ENCODE measurements at places on chromosomes 16 and 17.

DNA sequence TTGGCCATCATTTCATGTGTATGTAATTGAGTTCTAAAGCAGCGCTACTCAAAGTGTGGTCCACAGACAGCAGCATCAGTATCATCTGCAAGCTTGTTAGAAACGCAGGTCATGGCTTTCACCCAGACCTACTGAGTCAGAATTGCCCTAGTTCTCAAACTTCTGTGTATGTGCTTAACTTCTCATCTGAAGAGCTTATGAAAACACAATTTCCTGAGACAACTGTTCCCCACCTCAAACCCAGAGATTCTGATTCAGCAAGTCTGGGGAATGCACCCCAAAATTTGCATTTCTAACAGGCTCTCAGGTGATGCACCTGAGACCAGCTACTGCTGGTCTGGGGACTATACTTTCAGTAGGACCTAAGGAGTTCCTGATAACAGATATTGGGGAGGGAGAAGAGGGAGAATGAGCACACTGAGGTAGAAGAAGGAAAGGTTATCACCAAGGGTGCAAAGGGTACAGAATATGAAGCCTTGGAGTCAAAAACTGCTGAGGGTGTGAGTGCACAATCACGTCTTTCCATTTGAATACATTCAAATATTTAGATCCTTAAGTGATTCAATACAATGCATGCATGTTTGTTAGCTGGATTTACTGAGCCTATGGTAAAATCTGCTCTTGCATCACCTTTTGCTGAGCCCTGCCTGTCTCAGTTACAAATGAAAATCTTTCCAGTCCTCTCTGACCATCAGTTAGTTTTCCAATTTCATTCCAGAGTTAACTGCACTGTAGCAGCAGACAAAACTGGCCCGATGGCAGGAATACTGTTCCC, 29.2 kb upstream of the SKAP1 start:
- DNase-seq, result no peak

DNA sequence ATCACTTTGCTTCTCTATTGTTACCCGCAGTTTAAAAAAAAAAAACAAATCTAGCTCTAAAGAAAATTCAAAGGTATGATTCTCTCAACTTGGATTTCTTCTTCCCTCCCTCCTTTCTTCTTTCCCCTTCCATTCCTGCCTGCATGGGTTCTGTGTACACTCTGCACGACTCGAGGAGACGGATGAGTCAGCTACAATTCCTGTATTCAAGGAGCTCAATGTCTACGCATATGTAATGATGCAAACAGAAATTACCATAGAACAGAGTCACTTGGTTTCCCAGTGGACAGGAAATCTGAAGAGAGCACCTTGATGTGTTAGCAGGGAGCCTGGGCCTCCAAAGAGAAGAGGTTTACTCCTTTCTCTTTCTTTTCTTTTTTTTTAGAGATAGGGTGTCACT, 92.3 kb downstream of the VPS53 start:
- no peak for DNase-seq

- DNase-seq, result no peak
Measured at GRCh38 chr17:63150994-63151464, 185.0 kb downstream of the TANC2 start.

DNA sequence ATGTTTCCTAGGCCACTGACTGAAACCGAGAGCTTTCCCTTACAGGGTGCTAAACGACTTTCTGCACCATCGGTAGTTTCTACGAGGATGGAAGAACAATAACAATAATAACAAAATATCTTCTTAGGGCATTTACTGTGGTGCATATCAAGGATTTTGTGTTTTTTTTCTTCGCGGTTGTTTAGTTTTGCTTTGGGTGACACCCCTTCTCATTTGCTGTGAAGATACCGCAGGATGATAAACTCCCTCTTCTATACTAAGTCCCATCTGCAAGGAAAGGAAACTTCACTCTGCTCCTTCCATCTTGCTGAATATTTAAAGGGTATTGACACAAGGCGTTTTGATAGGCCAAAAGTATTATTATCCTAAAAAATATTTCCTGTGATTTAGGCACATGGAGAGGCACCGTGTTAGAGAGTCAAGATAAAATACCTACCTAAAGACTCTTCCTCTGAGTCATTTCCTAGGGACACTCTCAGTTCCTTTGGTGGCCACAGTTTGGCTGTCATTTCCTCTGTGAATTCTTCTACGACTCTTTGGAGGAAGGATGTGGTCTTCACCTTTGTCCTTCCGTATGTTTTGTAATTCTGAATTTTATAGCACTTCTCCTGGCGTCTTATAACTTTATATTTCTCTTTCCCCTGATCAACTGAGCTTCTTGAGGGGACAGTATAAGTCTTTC, 318.8 kb downstream of the CDH13 start:
- peak; percentile 81 for DNase-seq

DNA sequence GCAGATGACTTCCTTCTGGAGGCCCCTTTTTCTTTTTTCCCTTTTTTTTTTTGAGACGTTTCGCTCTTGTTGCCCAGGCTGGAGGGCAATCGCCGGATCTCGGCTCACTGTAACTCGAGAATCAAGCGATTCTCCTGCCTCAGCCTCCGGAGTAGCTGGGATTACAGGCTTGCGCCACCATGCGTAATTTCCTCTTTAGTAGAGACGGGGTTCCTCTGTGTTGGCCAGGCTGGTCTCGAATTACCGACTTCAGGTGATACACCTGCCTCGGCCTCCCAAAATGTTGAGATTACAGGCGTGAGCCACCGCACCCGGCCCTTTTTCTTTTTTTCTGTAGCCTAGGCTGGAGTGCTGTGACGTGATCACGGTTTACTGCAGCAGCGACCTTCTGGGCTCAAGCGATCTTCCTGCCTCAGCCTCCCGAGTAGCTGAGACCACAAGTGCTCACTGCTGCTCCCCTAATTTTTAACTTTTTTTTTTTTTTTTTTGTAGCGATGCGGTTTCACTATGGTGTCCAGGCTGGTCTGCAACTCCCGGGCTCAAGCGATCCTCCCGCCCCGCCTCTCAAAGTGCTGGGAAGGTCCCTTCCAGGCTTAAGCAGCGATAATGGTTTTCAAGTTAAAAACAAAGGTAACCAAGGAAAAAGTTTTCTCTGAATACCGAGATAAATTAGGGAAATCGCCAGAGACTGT, 956 bp upstream of the IST1 start:
- peak; percentile 36 for DNase-seq

DNA sequence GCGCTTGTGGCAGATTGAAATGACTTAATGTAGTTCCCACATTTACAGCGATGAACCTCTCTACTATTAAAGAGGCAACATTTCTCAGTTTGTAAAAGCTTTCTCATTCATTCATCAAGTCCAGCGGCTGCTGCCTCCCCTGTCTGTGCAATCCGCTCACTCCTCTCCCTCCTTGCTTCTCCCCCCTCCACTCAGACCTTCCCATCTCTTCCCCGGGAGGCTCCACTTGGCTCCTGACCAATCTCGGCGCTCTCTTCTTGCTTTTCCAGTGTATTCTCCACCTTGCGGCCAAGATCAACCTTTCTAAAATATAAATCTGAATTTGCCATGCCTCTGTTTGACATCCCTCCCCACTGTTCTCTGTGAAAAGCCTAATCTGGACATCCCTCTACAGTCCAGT, 117.5 kb downstream of the ASIC2 start:
- no peak for DNase-seq

- DNase-seq, result no peak
Measured at GRCh38 chr17:2466931-2467330, 44.8 kb downstream of the METTL16 start.

DNA sequence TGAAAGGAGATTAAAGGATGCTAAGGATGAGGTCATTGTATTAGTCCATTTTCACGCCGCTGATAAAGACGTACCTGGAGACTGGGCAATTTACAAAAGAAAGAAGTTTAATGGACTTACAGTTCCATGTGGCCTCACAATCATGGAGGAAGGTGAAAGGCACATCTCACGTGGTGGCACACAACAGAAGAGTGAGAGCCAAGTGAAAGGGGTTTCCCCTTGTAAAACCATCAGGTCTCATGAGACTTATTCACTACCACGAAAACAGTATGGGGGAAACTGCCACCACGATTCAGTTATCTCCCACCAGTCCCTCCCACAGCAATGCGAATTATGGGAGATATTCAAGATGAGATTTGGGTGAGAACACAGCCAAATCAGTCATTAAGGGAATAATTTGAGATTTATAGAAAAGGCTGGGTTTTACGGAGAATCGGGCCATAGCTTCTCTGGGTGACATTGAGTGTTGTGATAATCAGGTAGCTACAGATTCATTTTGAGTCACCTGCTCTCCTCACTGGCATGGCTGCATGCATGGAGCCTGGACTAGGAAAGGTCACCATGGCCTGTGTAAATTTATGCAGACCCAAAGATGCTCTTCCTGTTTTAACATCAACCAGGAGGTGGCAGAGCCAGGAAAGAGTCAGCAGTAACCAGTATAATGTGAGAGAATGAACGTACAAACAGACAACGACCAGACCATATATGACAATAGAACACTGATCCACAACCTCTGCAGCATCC, 40.5 kb upstream of the DYNLRB2 start:
- no peak for DNase-seq

- peak; percentile 60 for DNase-seq
Measured at GRCh38 chr17:18319604-18320256, 4.6 kb downstream of the SMCR8 start.

DNA sequence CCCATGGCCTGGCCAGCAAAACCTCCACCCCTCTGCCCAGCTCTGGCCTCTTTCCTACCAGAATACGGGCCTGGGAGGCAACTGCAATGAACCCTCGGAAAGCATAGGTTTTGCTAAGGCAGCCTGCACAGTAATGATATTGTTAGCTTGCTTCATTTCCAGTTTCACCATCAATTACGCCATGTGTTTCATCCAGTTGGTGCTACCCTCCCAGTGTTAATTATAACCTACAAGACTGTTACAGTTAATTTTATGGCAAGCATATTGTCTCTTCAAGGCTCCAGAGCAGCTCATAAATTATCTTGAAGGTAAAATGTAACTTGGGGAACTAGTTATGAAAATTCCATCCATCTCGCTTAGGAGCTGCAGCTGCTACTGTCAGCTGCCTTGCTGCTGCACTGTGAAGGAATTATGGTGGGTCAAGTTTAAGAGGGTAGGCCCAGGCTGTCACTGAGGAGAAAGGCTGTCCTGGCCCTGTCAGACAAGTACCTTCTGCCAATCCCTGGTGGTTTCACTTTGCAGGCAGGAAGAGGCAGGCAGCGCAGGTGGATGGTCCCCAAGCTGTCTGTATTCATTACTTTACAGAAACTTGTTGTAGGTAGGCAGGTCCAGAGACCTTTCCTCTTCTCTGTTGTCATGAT, 242.9 kb downstream of the FTO start:
- no peak for DNase-seq

- no peak for DNase-seq
Measured at GRCh38 chr17:75649687-75650086, 16.5 kb downstream of the SMIM5 start.

- DNase-seq, result no peak
Measured at GRCh38 chr17:72430611-72431432, 310.0 kb downstream of the SOX9 start.

Measured in lung microvascular endothelial cell (primary cell).